Cerebellum (tissue), 4 donors: ENCODE measurements at places on chromosomes 11 and 22. TPM values are rescaled to one million over a fixed set of nuclear protein-coding genes. Genes with fewer than 3 reads are reported as not detected.

APIP gene
- 15.2 TPM for total RNA-seq

MRPL23 gene
- 23.8 TPM for total RNA-seq

C11orf86 gene
- total RNA-seq = not detected

MS4A1 gene
- not detected for total RNA-seq

FGF4 gene
- not detected for total RNA-seq

DRD4 gene
- 0.64 TPM for total RNA-seq

GAL3ST1 gene
- 2.8 TPM for total RNA-seq

FAM180B gene
- not detected for total RNA-seq

SUSD2 gene
- 0.54 TPM for total RNA-seq

PHF21A gene
- total RNA-seq = 29.4 TPM

TMEM121B gene
- 9.0 TPM for total RNA-seq

CCDC116 gene
- 0.45 TPM for total RNA-seq

GRM5 gene
- total RNA-seq = 49.5 TPM

TMPRSS6 gene
- not detected for total RNA-seq
